ENCODE measurements at places on chromosomes 1 and 21.

DNA sequence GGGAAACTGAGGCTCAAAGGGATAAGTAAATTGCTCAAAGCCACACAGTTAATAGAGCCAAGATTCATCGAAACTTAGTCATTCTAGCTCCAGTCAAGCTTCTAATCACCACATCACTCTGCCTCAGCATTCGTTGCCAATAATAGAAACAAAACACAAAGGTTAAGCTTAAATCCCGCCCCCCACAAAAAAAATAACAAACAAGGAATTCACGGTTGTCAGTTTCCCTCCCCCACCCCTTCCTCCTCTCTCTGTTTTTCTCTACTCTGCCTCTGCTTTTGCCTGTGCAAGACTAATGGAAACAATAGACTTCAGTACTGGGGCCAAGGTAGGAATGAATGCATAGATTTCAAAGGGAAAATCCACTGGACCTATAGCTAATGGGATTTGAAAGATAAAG is 70.7 kb upstream of the ZNF644 start:
- DNase-seq, result no peak

DNA sequence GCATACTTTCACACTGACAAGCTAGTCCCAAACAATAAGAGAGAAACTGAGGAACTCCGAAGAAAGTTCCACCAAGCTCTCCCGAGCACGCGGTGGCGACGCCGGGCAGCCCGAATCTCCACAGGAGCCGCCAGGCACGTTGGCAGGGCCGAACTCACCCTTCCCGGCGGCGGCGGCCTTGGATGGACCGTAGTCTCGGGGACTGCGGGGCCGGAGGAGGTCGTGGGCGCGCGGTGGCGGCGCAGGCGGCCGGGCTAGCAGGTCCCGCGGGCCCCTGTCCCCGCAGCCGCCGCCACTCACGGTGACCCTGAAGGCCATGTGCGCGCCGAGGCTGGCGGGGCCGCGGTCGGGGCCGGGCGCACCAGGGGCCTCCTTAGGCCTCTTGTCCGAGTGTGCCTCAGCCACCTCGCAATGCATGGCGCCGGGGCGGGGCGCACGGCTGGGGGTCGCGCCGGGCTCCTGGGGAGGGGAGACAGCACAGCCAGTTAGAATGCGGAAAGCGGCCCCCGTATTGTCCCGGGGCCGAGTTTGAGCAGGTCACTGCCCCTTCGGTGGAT is 1.2 kb downstream of the GLIS1 start:
- DNase-seq, result no peak

DNA sequence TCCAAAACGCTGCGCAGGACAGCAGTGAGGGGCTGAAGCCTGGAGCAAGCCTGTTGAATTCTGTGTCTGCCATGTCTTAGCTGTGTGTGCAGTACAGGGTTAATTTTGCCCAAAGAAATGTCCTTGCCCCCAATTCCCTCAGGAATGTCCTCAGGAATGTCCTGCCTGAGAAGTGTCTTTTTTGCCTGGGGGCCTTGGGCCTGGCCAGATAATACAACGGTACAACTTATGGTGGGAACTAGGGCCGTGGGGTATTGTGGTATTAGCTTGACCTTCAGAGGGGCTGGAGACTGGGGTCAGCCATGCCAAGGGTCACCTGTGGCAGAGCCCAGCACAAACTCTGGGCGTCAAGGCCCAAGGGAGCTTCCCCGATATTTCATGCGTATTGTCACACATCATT is 107.7 kb downstream of the AJAP1 start:
- no peak for DNase-seq

GRCh38 chr1:84687714-84688462 is 2.4 kb downstream of the SSX2IP start:
- no peak for DNase-seq

DNA sequence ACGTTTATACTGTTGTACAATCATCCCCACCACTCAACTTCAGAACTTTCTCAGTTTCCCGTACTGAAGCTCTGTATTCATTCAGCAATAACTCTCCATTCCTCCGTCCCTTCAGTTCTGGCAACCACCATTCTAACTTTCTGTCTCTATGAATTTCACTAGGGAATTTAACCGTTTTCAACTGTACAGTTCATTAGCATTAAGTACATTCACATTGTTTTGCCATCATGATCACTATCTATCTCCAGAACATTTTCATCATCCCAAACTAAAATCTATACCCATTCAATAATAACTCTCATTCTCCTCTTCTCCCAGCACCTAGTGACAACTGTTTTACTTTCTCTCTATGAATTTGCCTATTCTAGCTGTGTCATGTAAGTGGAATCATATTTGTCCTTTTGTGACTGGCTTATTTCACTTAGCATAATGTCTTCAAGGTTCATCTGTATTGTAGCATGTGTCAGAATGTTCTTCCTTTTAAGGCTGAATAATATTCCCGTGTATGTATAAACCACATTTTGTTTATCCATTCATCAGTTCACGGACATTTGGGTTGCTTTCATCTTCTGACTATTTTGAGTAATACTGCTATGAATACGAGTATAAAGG is 75.0 kb downstream of the CEP350 start:
- no peak for DNase-seq

- no peak for DNase-seq
Measured at GRCh38 chr1:179815641-179816040, 62.0 kb downstream of the TOR1AIP2 start.

DNA sequence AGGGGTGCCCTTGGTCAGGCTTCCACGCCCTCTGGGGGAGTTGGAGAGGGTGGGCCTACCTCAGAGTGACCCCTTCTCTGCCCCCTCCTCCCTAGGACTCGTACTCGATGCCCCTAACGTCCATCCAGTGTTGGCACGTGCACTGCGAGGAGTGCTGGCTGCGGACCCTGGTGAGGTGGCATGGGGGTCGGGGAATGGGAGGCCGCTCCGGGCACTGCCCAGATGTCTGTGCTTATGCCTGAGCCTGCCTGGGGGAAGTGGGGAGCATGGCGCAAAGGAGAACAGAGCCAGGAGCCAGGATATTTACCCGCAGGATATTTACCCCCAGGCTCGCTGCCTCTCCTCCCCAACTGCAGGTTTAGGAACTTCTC is 24.5 kb downstream of the TMEM53 start:
- DNase-seq, result no peak

DNA sequence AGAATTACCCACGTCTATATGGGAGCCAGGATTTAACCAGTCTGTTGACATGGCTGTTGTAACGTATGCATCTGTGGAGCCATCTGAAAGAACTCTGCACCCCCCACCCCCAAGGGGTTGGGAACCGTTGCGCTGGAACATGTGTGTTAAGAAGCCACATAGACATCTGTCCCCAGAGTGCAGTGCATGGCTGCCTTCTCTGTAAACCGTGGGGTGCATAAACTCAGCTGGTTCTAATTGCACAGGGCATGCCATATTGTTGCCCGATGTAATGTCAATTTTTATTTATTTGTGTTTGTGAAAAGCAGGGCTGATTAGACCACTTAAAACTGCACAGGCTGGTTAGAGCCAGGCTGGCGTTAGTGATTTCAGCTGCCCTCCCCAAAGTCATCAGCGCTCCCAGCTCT is 70.1 kb upstream of the ROR1 start:
- DNase-seq, result no peak

- peak; percentile 46 for DNase-seq
Measured at GRCh38 chr1:22542886-22543285, 20.4 kb upstream of the EPHA8 start.

DNA sequence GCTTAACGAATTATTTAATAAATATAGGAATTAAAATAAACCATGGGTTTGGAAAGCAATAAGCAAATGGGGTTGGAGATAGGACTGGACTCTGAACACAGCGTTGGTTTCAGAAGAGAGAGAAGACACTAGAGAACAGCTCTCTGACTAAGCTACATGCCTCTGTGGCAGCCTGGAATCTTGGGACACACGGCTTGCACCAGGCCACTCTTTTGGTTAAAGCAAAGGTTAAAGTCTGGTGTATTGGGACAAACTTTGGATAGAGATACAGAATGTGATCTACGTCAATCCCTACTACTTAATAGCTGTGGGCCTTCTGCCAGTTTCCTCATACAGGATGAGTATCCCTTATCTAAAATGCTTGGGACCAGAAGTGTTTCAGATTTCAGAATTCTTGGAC is 49.7 kb upstream of the HSD17B7 start:
- no peak for DNase-seq

GRCh38 chr1:204113896-204114295 is 37.9 kb downstream of the ETNK2 start:
- DNase-seq, result no peak

All from WERI-Rb-1 (cell line).